ENCODE measurements at places on chromosomes 11 and 22.

DNA sequence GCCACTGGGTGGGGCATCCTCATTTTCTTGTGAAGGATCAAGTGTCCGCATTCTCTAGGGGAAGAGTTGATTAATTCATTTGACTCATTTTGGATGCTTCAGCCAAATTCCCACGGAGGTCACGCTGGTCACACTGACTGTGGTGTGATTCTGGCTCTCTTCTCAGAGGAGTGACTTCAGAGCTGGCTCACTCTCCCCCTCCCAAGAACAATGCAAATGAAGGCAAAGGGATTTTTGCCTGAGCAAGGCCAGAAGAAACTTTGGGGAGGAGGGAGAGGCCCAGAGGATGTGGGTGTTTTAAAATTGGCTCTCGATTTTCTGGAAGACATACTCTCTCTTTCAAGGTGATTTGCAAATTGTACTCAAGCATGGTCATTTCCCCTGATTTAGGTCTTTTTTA, 51.1 kb upstream of the LMO2 start:
- no peak for DNase-seq

DNA sequence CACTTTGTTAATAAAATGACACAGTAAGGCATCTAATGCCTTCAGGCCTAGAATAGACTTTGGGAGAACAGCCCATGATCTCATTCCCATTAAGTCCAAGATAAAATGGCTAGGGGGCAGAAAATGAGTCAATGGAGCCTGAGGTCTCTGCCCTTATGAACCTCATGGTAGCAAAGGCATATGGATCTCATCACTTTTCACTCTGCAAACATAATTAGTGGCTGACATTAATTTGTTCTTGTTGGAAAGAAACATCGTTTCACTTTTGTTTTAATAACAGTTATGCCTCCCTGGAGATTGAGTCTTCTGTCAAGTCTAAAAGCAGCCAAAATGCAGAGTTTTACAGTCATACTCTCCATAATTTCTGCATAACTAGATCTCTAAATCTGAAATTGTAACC, 111.8 kb upstream of the API5 start:
- no peak for DNase-seq

- peak; percentile 77 for DNase-seq
Measured at GRCh38 chr11:48052183-48053044, 72.1 kb downstream of the PTPRJ start.

DNA sequence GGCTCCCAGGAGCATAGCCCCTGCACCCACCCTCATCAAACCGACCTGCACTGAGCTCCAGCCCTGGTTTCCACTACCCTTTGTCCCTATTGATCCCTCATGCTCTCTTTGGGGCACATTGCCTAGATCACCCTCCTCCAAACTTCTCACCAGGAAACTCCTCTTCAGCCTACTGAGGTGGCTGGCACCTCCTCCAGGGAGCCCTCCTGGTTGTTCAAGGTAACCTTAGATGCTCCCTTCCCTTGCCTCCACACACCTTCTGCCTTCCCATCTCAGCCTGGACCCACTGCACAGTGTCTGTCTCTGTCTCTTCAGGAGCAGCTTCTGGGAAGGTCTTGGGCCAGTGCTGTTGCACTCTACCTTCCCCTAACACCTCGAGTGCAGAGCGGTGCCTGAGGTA, 15.8 kb upstream of the WNT7B start:
- no peak for DNase-seq

GRCh38 chr11:104725796-104726408, 172.4 kb downstream of the CASP12 start:
- DNase-seq = no peak

DNA sequence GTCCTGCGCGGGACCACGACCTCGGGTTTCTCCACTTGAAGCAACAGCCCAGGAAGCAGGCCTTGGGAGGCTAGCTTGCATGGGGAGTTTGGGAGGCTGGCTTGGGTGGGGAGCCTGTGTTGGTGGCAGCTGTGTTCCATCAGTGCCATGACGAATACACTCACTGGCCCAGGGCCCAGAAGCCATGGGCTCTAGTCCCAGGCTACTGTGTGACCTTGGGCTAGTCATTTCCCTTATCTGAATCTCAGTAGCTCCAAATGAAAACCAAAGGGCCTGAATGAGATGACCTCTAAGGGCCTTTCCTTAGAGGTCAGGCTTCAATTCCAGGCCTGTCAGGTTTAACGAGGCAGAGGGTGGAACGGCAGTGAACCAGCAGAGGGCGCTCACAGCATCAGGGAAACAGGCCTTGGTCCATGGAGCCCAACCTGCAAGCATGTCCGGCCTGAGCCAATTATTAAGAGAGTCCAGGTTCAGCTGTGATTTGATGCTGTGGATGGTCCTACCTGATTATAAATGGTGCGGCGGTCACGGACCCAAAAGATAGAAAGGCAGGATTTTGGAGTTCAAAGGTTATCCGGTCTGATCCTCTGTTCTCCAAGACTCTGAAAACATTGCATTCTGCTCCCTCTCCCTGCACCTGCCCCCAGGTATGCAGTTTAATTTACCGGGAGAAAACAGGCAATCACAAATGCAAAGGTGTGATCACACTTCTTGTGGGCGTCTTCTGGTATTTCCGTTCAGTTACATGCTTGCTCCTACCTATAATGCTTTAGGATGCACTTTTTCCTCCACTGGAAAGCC, 15.9 kb downstream of the PTPN5 start:
- no peak for DNase-seq

- DNase-seq = no peak
Measured at GRCh38 chr11:2789331-2789730, 89.5 kb upstream of the KCNQ1OT1 start.

DNA sequence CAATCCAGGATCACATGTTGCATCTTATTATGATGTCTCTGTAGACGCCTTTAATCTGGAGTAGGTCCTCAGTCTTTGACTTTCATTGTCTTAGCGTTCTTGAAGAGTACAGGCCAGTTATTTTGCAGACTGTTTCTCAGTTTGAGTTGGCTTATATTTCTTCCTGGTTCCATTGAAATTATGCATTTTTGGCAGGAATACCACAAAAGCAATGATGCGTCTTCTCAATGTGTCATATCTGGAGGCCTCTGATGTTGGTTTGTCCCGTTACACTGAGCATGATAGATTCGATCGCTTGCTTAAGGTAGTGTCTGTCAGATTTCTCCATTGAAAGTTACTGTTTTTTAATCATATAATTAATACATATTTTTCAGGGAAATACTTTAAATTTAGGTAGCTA, 30.6 kb downstream of the TECTA start:
- no peak for DNase-seq

- DNase-seq = no peak
Measured at GRCh38 chr11:15907806-15908205, 448.5 kb downstream of the SOX6 start.

GRCh38 chr11:120065876-120066275, 72.0 kb downstream of the TRIM29 start:
- DNase-seq = no peak

GRCh38 chr11:64226507-64227051, 505 bp downstream of the NUDT22 start:
- no peak for DNase-seq

GRCh38 chr11:15313862-15314261, 199.1 kb downstream of the INSC start:
- no peak for DNase-seq

- peak; percentile 19 for DNase-seq
Measured at GRCh38 chr11:115739146-115739545, 234.9 kb upstream of the CADM1 start.

DNA sequence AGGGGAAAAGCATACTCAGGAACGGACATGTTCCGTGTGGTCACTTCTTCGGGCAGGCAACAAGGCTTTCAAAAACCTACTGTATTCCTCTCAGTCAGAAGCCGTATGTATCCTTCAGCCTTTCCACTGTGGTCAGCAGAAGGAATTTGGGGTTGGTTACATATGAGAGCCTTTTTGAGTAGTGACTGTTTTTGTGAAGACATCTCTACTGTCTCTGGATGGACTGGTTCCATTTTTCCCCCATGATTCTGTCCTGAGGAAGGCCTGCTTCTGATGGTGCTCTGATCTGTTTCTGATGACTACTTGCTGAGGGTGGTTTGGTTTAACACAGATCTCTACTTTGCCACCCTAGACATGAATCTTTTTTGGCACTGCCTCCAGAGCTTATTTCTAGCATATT, 63.7 kb upstream of the HORMAD2 start:
- no peak for DNase-seq

GRCh38 chr22:20656516-20656901, 117.4 kb upstream of the SERPIND1 start:
- DNase-seq = no peak

GRCh38 chr11:90556606-90557005, 333.8 kb upstream of the CHORDC1 start:
- DNase-seq = no peak

GRCh38 chr11:91163619-91164451, 941.0 kb upstream of the CHORDC1 start:
- peak; percentile 48 for DNase-seq

DNA sequence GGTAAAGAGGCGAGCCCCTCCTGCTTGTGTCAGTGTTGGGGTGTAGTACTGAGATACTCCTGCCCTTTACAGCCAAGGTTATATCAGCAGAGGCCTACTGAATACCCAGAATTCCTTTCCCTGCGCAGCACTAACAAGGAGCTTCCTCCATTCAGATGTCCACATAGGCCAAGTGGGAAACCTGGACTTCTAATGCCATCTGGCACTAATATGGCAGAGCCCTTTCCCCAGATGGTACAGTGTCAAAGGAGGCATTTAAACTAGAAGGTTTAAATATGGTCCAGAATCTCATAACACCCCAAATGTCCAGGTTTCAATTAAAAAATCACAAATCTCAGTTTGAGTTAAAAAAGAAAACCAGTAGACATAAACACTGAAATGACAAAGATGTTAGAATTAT, 68.8 kb downstream of the USP47 start:
- DNase-seq = no peak

- no peak for DNase-seq
Measured at GRCh38 chr11:94884376-94884775, 89.0 kb downstream of the CWC15 start.

GRCh38 chr11:77876045-77876444, 55.1 kb downstream of the AAMDC start:
- no peak for DNase-seq

- no peak for DNase-seq
Measured at GRCh38 chr11:1832211-1832919, 2.4 kb upstream of the SYT8 start.

DNA sequence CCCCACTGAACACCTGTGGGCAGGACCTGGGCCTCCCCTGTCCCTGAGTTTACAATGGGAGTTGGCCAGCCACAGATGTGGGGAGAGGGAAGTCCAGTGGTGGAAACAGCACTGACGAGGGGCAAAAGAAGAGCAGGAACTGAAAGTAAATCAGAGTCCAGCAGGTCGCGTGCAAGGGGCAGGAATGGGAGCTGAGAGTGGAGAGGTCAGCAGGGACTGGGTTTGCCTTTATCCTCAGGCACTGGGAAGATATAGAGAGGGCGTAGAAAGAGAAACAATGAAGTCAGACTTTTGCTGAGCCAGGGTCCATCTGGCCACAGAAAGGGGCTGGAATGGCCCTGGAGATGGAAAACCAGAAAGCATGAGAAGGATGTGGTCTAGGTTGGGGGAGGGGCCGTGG, 8.5 kb downstream of the P2RY6 start:
- no peak for DNase-seq

DNA sequence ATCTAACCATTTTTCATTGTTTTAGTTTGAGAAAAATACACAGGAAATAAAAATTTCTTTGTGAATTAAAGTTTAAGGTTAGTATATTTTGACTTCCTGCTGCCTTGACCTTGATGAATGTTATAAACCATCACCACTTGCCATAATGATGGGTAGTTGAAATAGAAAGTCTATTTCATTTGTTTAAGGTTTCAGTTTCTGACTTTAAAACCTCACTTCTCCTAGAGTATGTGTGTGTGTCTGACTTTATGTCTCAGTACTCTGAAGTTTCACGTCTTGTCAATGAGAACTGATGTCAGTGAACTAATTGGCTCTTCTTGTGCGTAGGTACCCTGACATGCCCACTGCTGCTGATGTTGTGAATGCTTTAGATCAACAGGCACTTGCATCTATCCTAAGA, 188.2 kb downstream of the METTL15 start:
- DNase-seq = no peak

DNA sequence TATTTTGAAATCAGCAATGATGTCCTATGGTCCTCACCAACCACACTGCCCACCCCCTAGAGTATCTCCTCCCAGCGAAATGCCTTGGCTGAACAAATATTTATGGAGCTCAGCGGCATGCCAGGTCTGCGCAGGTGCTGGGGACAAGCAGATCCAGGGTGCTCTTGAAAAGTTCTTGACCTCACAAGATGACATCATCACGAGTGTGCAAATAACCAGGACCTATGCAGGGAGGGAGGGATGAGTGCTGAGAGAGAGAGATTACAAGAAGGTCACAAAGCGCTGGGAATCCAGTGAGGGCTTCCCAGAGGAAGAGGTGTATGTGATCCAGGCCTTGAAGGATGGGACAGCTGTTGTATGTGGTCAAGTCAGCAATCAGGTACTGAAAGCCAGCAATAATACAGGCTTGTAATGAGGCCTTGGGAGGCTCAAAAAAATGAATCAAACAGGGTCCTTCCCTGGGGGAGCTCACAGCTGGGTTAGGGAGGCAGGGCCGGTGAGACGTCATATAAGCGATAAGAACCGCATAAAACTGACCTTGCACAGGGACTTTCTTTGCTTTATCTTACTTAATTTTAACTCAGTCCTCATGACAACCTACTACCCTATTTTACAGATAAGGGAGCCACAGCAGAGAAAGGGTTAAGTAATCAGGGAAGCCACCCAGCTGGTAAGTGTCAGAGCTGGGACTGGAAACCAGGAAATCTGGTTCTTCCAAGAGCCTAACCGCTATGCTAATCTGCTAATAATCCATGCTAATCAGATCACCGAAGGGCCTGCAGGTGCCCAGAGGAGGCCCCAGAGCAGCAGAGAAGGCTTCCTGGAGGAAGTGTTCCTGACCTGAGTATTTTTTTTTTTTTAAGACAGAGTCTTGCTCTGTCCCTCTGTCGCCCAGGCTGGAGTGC, 8.2 kb downstream of the ARRB1 start:
- no peak for DNase-seq

DNA sequence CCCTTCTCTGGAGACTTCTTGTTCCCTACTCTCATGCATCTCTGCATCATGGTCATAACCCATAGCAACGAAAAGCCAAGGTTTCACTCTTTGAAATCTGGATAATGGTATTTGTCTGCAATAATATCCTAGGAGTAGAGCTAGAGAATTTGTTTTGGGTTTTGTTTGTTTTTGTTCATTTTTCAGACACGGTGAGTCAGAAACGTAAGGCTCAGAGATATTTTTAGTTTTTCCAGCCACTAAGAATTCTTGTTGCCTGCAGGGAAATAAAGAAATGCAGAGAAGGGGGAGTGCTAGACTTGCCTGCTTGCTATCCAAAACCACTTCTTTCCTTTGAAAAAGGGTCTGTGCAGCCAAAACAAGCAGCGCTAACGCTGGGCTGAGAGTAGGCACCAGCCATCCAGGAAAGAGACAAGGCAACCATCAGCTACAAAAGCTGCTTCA, 26.0 kb downstream of the POU2AF3 start:
- DNase-seq = no peak
